ENCODE measurements at places on chromosomes 6 and 20.
A peak's percentile ranks its signal among the peaks of the same experiment; 100 is the strongest.

- peak; percentile 3 for DNase-seq
These were observed 960 bp downstream of the ATP9A start for GRCh38 chr20:51766994-51767866.

- peak; percentile 51 for DNase-seq
These were observed 42.2 kb downstream of the NFATC2 start for GRCh38 chr20:51500311-51500710.

DNA sequence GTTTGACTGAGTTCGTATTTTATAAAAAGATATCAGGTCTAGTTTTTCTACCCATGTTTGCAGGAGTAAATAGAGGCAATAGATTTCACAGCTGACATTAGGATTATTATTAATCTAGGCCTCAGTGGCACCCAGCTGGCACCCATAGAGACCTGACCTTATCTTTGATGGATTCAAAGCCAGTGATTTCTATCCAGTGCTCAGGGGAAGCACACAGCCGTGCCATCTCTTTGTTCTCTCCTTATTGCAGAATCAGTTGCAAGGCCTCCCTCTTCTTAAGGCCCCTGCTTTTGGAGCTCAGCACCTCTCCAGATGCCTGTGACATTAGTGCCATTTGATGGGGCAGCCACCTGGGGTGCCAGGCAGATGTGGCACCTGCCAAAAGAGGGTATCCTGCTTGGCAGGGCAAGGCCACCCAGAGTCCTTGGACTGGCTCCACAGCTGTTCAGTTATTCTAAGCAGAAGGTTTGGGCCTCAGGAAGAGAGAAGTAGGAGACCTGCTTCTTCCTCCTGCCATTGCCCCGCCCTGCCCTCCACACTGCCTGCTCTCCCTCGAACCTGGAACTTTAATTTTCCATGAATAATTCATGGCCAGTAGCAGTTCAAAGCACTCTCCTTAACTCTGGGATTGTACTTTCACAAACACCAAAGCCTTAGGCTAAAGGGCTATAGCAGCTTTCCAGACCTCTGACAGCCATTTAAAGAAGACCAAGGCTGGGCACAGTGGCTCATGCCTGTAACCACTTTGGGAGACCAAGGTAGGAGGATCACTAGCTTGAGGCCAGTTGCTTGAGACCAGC lies 206.3 kb downstream of the ZDHHC14 start:
- no peak for DNase-seq

DNA sequence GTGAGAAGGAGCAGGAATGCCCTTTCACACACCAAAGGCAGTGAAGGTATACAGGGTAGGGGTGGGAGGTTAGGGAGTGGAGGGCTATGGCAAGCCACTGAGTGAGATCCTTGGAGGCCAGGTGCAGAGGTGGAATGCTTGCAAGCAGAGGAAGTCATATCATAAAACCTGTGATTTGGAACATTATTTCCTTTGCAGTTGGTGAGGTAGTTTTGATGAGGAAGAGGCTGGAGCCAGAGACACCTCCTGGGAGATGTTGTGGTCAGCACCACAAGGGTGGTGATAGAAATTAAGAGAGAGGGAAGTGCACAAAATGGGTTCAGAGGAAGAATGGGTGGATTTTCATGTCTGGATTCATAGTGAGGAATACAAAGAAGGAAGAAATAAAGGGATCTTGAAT lies 73.0 kb downstream of the PLCB4 start:
- no peak for DNase-seq

- no peak for DNase-seq
These were observed 277 bp downstream of the ADGRB3 start for GRCh38 chr6:68635412-68635705.

- DNase-seq = no peak
These were observed 41.0 kb downstream of the GFOD1 start for GRCh38 chr6:13446381-13446780.

DNA sequence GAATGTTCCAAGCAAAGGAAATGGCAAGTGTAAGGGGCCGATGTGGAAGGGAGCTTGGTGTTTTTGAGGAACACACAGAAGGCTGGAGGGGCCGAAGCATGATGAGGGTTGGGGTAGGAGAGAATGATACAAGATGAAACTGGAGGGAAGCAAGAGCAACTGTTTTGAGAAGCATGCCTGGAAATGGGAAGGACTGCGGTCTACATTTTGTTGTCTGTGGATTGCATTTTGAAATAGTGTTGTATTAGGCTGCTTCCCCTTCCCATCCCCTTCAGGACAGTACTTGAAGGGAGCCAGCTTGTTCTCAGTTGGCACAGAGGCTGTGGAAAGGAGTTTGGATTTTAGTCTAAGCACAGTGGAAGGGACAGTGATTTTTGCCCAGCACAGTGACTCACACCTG lies 2.2 kb downstream of the TM9SF4 start:
- DNase-seq = no peak

- no peak for DNase-seq
These were observed 743.3 kb upstream of the CHD6 start for GRCh38 chr20:42361402-42361970.

- DNase-seq = peak; percentile 55
These were observed at the start of gene ELOVL4 for GRCh38 chr6:79947191-79948186. Gene ELOVL4 (minus strand): TSS chr6:79947553. CDS start chr6:79947279, 274 bp downstream.

DNA sequence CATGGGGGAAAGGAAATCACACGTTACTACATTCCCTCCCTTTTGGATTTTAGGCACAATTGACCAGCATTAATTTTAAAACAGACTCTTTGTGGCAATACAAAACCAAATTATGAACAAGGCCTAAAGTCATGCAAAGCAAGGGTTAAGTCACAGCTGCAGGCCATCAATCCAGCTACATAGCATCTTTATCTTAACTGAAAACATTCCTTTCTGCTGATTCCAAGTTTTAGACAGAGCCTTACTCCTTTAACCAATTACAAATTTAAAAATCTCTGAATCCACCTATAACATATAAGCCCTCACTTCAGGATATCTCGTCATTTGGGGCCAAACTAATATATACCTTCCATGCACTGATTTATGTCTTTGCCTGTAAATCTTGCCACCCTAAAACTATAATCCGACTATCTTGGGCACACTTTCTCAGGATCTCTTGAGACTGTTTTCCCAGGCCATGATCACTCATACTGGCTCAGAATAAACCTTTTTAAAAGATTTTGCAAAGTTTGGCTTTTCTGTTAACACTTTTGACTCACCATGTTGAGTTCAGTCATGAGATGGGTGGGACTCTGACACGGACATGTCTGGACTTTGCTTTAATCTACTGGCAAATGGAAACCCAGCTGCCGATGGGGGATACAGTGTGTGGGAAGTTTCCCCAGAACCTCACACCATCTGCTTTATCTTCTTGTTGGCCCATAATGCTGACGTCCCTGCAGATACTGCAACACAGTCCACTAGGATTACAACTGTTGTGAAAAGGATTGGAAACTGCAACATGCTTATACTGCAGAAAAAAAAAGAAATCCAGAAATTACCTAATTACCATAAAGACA lies 757.0 kb downstream of the PTPRT start:
- no peak for DNase-seq

DNA sequence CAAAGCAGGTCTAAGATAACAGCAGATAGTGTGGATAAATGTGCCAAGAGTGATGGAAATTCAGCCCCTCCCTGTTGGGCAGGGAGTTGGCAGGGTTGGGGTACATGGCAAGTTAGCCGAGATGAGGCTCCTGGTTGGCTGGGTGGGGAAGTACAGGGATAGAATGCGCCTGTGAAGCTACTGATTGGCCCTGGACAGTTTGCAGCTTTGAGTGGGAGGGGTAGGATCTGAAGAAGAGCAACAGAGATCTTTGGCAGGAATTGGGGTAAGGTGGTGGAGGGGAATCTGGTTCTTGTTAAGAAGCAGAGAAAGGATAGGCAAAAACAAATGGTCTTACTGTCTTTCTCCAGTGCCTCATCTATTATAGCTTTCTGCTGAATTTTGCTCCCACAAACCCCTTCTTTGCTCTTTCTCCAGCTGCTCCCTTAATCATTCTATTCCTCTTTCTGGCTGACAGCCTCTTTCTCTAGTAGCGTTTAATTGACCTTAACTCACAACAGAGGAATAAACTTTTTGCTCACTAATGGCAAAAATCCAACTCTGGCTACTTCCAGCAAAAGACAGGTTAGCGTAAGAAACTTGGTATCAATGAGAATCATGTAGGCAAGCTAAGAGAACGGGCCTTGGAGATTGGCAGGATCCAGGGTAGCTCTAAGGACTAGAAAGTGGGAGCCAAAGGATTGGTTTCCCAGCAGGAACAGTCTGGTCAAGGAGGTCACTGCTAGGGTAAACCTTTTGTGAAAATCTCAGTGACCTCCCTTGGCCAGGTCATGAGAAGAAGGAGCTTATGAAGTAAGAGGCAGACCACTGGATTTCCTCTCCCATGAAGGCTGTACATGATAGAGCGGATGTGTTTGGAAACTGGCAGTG lies 86.3 kb upstream of the CARMIL1 start:
- DNase-seq = no peak

- DNase-seq = no peak
These were observed 21.1 kb downstream of the TMEM74B start for GRCh38 chr20:1163653-1164052.

GRCh38 chr20:49901588-49901987 lies 13.7 kb downstream of the SPATA2 start:
- no peak for DNase-seq

DNA sequence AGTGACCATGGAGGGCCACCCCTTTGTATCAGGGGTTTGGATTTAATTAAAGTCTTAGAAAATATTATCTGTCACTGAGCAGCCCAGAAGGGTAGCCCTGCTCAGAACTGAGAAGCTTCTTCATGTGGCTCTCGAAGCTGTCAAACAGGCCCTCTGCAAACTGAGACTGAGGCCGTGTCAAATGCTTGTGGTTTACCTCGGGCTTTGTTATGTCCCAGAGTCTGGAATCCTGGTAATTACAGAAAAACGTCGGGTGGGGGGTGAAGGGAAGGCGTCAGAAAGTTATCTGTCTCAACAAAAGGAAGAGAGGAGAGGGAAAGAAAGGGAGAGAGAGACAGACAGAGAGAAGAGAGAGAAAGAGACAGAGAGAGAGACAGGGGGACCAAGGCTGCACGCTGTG lies 200.8 kb downstream of the BMP7 start:
- no peak for DNase-seq

DNA sequence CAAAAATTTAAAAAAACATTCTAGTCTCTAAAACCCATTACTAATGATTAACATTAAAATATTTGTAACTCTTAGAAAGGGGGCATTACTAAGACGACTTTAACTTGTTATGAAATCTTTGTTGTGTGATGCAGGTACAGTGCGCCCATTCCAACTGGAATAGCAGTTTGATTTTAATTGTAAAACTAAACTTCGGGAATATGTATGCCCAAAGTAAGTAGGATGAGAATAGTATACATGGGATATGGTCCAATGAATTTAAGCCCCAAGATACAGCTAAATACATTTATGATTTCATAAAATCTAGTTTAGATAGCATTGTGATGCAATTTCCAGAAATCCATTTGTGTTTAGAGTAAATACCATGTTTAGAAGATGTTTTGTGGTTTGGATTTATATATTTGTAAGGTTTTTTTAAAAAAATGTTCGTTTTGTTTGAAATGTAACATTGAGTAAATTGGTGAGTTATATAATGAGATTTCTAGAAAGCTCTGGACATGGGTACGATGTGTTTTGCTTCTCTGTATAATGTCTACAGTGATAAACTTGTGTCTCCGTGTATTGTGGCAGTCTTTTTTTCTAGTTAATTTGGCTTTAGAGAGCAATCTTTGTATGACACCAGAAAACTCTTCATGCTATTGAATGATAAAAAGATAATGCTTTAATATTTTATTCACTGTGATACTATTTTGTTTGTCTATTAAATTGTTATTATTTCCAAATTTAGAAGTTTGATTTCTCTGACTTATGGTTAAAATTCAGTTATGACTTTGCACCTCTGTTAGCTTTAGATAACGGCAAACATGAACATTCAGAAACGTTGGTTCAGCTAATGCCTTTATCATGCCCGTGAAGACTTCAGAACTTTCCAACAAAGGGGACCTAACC lies 54.8 kb downstream of the RNF182 start:
- DNase-seq = no peak

GRCh38 chr6:75101896-75102295 lies 104.0 kb downstream of the COL12A1 start:
- DNase-seq = no peak

GRCh38 chr6:130482645-130483390 lies 117.0 kb downstream of the TMEM200A start:
- no peak for DNase-seq

DNA sequence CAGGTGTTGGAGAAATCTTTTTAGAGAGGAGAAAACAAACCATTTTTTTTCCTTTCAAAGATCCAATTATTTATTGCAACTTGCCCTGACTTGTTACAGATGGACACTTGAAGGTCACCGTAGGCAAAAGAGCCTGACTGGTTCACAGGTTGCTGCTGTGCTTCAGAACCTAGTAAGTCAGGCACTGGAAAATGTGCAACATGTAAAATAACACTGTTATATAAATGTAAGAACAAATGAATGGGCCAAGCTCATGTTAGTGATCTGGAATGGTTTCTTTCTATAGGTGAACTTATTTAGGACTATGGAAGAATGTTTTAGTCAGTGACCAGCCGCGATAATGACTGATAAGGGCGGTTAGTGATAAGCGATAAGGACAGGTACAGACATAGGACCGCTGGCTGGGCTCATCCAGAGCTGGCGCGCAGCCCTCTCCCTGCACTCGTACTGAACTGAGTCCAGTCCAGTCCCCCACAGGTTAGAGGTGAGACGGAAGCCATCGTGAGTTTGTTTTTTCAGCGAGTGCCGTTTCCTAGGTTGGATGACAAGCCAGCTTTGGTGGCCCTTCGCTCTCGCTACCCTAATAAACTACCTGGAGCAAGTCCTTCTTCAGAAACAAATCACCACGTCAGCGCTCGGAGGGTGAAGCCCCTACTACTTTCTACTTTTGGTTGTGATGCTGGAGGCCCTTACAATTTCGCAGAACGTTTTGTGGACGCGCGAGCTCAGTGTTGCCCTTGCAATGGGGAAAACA lies 94.4 kb upstream of the PRDM1 start:
- peak; percentile 28 for DNase-seq

GRCh38 chr6:7933794-7934193 lies 23.2 kb upstream of the TXNDC5 start:
- no peak for DNase-seq

DNA sequence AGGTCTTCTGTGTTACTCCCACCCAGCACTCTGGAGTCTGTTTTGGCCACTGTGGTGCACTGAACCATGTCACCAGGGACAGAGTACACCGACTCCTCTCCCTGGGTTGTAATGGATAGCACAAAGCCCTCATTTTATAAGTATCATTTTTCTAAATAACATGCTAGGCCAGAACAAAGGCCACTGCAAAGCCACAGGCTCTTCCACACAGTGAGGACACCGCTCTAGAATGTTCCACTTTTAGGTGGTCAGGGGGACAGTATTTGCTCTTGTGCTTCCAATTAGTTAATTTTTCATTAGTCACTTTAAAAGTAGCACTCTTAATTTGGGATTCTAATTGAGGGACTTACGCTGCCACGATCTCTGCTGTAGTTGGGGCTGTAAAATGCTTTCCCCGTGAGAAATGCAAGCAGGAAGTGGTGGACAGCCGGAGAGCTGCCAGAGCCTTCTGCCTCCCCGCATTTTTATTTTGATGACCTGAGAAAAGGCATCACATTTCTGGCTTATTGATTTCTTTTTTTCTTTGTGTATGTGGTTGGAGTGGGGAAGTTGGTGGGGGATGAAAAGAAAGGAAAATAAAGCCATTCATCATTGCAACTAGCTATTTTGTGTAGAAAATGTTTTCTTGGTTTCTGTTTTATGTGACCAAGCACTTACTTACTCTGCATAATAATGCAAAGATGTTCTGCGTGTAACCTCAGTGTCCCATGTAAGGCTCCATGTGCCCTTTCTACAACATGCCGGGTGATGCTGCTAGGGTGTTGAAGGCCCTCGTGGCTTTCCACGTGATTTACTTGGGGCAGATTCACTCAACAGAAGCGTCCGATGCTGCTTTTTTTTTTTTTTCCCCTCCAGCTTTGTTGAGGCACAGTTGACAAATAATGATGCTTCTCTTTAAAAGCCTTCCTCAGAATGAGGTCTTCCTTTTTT lies 195.9 kb downstream of the SASH1 start:
- DNase-seq = no peak
